Activated CD4-positive, alpha-beta T cell treated with anti-CD3 and anti-CD28 coated beads, Interleukin-2, amount 10 ng/mL, durations not matched to agents 7 days and 5 days (primary cell): ENCODE measurements at places on chromosomes 12 and 14.

DNA sequence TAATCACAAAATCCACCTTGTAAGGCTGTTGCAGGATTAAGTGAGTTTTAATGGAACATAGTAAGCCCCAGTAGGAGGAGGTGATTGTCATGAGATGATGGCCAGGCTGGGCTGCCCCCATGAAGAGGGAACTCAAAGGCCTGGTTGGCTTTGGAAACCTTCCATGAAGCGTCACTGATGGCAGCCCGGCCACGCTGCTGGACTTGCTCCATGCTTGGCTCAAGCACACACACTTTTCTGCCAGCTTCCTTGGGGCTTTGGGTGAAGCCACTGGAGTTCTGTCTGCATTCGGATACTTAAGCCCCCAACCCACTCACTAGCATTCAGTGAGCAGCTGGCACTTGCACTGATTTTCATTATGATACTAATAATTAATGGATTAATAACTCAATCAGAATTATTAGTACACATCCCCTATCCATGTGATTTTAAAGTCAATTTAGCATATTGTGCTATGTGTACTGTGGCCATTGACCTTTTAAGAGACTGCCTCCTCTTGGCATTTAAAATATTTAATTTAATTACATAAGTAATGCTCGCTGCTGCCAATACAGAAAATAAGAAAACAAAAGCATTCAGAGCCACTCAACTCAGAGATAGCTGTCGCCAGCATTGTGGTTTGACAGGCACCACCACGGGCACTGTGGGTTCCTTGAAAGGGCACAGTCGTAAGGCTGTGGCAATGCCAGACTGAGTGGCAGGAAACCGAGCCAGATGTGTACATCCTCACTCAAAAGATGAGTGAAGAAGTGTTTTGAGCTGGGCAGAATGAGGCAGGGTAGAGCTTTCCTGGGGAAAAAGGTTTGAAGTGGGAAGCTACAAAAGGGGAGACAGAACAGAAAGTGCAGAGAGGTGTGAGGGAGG lies 15.9 kb downstream of the KRT85 start:
- peak; percentile 74 for DNase-seq

DNA sequence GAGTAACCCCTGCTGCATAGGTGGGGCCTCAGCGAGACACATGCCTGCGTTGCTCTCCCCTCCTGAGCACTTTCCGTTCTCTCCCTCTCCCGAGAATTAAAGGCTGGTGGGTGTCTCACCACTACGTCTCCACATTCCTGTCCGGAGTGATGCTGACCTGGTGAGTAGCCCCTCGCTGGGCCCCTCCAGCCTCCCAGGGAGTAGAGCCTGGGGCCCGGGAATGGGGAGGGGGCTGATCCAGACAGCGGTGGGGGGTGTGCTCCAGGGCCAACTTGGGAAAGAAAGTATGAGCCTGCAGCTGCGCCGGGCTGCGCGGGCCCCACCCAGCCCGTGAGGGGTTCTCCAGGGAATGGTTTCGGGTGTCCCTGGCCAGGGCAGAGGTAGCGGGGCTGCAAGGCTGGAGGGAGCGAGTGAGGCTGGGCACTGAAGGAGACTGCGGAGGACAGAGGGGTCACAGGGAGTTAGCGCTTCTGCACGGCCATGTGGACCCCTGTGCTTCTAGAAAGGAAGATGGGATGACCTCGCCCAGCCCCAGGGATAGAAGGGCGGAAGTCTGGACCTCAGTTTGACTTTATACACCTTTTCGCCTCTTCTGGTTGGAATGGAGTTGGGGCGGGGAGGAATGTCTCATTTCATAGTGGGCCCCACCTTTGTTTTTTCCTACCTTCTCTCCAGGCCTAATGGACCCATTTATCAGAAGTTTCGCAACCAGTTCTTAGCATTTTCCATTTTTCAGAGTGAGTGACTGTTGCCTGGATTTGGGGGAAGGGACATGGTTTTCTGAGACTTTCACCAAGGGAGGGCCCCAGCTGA lies 22.5 kb downstream of the RHOF start:
- no peak for DNase-seq

DNA sequence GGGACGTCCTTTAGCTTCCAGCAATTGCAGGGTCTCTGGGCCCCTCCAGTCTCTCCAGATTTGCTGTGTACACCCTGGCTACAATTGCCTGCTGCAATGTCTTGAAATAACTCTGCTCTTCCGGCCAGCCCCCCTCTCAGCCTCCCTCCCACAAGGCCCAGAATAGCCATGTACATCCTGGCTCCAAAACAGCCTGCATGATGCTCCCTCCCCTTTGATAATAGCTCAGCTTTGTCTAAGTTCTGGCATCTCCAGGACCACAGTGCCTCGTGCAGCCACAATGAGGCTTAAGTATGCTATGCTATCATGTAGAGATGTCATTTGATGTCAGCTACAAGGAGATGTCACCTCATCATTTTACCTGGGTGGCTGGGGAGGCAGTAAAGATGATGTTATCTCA lies 74.6 kb downstream of the SRRM4 start:
- no peak for DNase-seq

GRCh38 chr12:47520029-47520428 lies 185.8 kb downstream of the RPAP3 start:
- DNase-seq = no peak

- DNase-seq = no peak
These were observed 3.2 kb upstream of the MANSC1 start for GRCh38 chr12:12353276-12353675.

GRCh38 chr12:8548192-8548591 lies 7.5 kb upstream of the CLEC4E start:
- no peak for DNase-seq

- no peak for DNase-seq
These were observed 585 bp upstream of the TEAD4 start for GRCh38 chr12:2958432-2959191.

- DNase-seq = no peak
These were observed 61.5 kb downstream of the SLC6A12 start for GRCh38 chr12:152440-152839.

DNA sequence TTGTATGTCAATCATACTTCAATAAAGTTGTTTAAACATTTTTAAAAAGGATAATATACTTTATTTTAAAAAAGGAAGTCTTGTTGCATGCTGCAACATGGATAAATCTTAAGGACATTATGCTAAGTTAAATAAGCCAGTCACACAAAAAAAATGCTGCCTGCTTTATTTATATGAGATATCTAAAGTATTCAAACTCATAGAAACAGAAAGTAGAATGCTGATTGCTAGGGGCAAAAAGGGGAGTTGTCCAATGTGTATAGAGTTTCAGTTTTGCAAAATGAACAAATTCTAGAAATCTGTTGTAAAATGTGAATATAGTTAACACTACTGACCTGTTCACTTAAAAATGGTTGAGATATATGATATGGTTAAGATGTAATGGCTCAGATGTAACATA lies 8.7 kb downstream of the KLRC4 start:
- DNase-seq = no peak

DNA sequence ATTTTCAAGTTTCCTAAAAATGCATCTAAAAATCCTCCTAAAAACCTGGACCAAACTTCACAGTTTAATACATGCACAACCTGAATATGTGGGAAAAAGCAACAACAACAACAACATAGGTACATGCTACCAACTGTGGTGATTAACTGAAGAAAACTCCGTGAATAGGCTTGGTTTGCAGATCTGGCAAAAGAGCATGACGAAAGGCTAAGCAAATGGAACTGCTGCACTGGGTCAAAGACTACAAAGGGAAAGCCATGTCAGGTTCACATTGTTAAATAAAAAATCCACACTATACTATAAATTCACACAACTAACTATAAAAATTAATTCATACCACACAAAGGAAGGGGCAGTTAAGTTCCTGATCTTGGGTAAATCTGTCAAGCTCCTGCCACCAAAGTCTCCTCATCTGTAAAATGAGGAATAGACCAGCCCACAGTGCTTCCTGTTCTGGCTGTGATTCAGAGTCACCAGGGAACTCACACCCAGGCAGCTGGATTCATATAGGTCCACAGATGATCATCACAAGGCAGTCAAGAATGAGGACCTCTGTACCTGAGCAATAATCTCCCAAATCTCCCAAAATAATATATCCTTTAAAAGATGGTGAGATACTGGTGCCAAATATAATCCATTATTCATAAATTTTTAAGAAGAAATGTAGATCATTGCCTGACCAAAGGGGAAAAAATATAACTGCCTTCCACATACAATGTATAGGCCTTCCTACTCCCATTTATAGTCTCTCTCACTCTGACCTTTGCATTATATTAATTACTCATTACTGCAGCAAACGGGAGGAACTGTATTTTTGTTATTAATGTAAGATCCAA lies 7.0 kb downstream of the CORO1C start:
- no peak for DNase-seq

GRCh38 chr14:104337351-104337750 lies 199.0 kb downstream of the KIF26A start:
- DNase-seq = no peak

DNA sequence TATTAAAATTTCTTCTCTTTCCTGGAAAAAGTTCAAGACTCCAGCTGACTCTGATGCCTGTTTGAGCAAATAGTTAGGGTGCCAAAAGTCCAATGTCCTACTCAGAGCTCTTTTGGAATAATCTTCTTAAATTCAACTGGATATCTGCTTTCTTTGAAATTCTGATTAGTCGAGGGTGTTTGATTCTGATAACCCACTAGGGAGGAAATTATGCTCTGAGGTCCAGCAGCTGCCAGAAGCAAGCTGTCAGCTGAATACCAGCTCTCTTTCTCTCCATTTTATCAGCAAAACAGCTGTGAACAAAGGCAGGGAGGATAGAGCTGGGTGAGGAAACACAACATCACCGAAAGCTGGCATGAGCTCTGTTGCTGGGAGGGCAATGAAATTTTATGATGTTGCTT lies 141.5 kb downstream of the CAND1 start:
- DNase-seq = no peak

DNA sequence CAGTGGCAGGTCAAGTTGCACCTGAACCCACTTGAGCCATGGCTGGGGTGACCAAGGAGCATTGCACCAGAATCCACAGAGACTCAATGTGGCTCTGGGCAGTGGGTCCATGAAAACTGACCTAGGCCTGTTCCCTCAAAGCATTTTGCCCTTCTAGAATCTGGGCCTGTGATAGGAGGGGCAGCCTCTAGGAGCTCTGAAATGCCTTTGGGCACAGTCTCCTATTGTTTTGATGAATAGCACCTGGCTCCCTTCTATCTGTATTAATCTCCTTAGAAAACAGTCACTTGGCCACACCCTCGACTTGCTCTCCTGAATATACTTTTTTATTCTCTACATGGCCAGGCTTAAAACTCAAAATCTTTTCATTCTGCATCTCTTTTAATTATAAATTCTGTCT lies 14.1 kb upstream of the KRAS start:
- DNase-seq = no peak

DNA sequence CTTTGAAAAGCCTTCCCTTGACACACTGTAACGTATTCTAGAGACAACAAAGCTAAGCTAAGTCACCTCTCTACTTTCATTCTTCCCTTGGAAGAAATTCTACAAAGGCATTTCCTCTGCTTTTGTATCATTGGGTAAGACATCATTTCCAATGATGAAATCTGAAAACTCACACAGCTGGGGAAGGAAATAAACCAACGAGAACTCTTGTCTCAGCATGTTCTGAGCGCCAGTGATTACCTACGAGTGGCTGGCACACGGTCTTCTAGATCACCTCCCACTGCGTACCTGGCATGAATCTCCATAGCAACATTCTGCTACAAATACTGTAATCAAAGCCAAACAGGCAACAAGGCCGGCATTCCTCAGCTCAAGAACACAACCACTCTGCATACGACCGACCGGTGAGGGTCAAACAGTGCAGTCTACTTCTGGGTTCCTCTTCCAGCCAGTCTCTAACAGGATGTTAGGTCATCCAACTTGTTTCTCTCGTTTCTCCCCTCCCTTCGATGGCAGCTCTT lies 7.6 kb downstream of the VPS37B start:
- peak; percentile 68 for DNase-seq
